ENCODE measurements at places on chromosomes 5 and 9.
A peak's percentile ranks its signal among the peaks of the same experiment; 100 is the strongest.

- no peaks in the 10 kb centered on the region for H3K27me3 ChIP-seq
- DNase-seq, result peak; percentile 77
- H3K4me1 ChIP-seq, result peaks cover 9% of the 10 kb centered on the region
Observed at GRCh38 chr9:107283623-107284616, 841 bp downstream of the RAD23B start.

- H3K27me3 ChIP-seq, result peaks cover 24% of the 10 kb centered on the region
- no peaks in the 10 kb centered on the region for H3K4me1 ChIP-seq
- H3K4me3 ChIP-seq, result no peak overlapping the region
- no peak for DNase-seq
Observed at GRCh38 chr5:138240650-138241385, 27.7 kb upstream of the CDC23 start.

GRCh38 chr9:22986556-22986955 is 539.9 kb downstream of the DMRTA1 start:
- H3K4me1 ChIP-seq, result no peaks in the 10 kb centered on the region
- no peak overlapping the region for H3K27ac ChIP-seq
- no peak for DNase-seq

DNA sequence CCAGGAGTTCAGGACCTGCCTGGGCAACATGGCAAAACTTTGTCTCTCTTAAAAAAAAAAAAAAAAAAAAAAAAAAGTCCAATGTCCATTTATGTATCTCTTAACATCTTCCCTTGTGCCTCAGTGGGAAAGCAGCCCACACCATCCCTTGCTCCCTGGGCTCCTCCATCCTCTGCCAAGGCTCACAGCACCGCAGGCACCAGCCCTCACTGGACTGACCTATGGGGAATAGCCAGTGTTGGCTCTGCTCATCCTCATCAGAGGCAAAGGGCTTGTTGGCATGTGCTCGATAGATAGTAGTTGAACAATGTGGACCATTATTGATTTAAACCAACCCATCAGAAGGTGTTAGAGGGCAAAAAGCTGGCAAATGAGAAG is 61.8 kb upstream of the LRRTM2 start:
- no peaks in the 10 kb centered on the region for H3K27me3 ChIP-seq
- no peak overlapping the region for H3K27ac ChIP-seq
- H3K4me3 ChIP-seq, result no peak overlapping the region
- no peaks in the 10 kb centered on the region for H3K4me1 ChIP-seq
- no peak for DNase-seq

DNA sequence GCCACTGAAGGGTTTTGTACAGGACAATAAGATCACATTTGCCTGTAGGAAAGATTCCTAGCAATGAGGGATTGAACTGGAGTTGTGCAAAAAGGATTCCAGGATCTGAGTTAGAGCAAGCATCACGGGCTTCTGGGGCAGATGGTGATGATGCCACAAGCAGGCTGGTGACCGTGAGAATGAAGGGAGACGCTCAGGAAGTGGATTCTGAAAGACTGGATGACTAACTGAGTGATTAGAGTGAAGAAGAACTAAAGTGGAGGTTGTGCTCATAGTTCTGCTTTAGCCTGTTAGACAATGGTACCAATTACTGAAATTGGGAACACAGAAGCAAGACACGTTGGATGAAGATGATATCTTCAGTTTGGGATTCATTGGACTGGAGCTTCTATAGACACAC is 168.2 kb downstream of the CD180 start:
- H3K36me3 ChIP-seq, result no peaks in the 10 kb centered on the region
- no peaks in the 10 kb centered on the region for H3K27me3 ChIP-seq
- no peaks in the 10 kb centered on the region for H3K4me1 ChIP-seq
- H3K27ac ChIP-seq, result no peak overlapping the region

GRCh38 chr9:114300846-114301797 is 21.8 kb upstream of the ORM1 start:
- H3K4me1 ChIP-seq, result no peaks in the 10 kb centered on the region
- no peak overlapping the region for H3K4me3 ChIP-seq
- no peak overlapping the region for H3K27ac ChIP-seq

DNA sequence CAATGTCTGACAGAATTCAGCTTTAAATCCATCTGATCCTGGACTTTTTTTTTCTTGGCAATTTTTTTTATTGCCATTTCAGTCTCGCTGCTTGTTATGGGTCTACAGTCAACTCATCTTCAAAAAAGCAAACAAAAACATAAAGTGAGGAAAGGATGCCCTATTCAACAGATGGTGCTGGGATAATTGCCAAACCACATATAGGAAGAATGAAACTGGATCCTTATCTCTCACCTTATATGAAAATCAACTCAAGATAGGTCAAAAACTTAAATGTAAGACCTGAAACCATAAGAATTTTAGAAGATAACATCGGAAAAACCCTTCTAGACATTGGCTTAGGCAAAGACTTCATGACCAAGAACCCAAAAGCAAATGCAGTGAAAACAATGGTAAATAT is 389.1 kb upstream of the ST8SIA4 start:
- no peak for DNase-seq
- no peaks in the 10 kb centered on the region for H3K27me3 ChIP-seq
- H3K36me3 ChIP-seq, result no peaks in the 10 kb centered on the region
- no peak overlapping the region for H3K27ac ChIP-seq
- H3K4me1 ChIP-seq, result no peaks in the 10 kb centered on the region

- no peaks in the 10 kb centered on the region for H3K36me3 ChIP-seq
- H3K27ac ChIP-seq, result no peak overlapping the region
- no peak overlapping the region for H3K4me3 ChIP-seq
- no peaks in the 10 kb centered on the region for H3K27me3 ChIP-seq
- DNase-seq, result no peak
- H3K4me1 ChIP-seq, result no peaks in the 10 kb centered on the region
Observed at GRCh38 chr5:84688566-84688965, 303.9 kb upstream of the EDIL3 start.

Measured in trophoblast cell (in vitro differentiated cells and primary cell).